ENCODE measurements at places on chromosomes 5 and 9.
A peak's percentile ranks its signal among the peaks of the same experiment; 100 is the strongest.

DNA sequence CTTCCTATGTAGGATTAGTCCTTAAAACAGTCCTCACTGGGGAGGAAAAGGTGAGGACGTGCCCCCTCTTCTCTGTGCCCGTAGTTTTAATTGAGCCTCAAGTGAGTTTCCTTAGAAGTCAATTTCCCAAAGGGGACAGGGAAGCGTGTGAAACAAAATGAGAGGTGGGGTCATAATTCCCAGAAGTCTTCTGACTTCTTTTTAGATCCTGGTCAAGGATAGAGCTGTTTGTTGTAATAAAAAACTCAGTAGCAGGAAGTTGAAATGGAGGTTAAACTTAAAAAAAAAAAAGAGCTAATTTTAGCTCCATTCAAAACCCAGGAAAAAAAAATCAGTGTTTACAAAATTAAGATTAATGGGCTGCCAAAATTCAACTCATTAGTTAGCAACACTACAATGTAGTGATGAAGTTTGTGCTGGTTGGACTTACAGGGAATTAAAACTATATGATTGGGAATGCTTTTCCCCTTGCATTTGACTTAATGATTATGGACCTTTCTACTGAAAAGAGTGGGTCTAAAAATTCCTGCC lies 158.3 kb upstream of the MEF2C start:
- no peak for DNase-seq

GRCh38 chr5:146034127-146034526 lies 71.2 kb downstream of the PLAC8L1 start:
- DNase-seq, result no peak

GRCh38 chr5:166102947-166103346 lies 2188.5 kb upstream of the WWC1 start:
- no peak for DNase-seq

- no peak for DNase-seq
Measured at GRCh38 chr9:129556491-129557191, 64.3 kb downstream of the C9orf50 start.

DNA sequence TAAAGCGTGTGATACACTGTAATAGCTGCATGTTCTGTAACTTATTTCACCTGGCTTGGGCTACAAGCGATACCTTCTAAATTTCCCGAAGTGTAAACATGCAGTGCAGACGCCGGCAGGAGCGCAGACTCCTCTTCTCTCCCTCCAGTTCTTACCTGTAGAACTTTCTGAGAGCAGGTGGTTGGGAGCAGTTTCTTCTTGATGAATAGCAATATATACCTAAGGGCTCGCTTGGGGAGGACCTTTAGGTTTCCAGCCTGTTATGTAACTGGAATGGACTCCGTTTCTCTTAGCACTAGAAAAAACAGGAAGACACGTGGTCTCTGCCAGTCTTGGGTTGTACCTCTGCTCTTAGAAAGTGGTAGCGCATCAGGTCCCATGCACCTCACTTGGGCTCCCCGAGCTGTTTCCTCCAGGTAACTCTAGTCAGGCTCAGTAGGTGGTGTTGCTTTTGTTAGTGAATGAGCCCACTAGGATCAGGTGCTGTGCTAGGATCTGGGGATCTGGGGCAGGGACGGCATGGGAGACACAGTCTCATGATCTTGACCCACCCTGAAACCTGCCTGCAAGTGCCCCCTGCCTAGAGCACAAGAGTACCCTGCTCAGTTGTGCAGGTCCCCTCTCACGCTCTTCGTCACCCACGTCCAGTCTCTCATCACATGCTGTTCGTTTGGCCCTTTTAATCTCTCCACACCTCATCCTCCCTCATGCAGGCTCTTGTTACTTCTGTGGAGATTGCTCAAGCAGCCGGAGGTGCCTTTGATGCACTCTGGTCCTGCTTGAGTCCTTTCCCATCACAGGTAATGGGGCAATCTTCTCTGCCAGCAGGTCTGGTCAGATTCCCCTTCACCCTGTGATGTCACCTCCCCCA lies 2.8 kb downstream of the TENT4A start:
- DNase-seq, result no peak

DNA sequence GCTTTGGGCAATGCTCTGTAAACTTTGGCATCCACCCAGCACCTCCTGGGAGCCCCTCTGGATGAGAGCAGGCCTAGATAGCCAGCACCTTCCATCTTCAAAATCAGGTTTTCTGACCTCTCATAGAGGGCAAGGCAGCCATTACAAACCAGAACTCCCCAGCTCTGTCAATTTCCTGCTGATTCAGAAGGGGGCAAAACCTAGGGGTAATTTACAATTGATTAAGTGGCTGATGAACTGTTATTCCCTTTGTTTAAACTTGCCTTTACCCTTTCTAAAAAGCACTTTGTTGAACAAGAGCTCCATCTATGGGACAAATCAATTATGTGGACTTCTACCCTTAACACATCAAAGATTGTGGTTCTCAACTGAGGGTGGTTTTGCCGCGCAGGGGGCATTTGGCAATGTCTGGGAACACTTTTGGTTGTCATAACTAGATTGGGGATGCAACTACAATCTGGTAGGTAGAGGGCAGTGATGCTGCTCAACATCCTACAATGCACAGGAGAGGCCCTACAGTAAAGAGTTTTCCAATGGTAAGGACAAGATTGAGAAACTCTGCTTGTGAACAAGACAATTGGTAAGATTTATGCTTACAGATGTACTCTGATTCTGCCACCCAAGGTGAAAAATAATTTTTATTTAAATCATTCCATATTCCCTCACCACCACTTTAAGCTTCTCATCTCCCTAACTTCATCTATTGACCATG lies 184.1 kb downstream of the MARCHF11 start:
- peak; percentile 60 for DNase-seq

DNA sequence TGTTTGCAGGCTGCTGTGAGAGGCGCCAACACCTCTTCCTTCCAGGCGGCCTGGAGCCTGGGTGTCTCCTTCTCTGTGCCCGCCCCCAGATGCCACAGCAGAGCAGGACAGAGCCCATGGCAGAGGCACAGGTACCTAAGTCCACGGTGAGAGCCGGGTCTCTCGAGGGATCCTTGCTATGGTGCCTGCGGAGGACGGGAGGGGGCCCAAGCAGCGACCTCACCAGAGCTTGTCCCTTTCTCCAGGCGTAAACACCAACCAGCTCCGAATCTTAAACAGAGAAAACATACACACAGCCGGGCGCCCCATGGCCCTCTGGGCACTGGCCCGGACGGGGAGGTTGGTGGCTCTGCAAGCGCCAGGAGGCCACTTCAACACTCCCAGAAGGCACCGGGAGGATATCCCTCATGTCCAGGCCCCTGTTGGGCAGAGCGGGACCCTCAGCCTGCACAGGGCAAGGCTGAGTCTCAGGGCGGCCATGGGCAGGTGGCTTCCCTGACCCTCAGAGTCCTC lies 11.8 kb downstream of the CCDC187 start:
- no peak for DNase-seq

DNA sequence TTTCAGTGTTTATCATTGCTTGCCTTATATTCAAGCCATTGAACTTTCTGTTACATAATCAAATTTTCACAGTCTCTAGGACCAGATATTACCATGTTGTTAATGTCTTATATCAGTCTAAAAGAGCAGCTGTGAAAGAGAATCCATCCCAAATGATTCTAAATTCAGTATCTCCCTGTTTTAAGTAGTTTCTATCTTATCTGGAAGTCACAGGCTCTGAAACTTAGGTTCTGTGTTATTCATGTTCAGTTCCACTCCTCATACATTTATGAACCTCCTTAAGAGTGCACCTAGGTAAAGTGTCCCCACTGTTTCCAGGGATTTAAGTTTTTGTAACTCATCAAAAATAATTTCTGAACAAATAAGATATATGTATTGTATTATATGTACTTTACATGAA lies 9.7 kb downstream of the LYRM7 start:
- DNase-seq, result no peak

DNA sequence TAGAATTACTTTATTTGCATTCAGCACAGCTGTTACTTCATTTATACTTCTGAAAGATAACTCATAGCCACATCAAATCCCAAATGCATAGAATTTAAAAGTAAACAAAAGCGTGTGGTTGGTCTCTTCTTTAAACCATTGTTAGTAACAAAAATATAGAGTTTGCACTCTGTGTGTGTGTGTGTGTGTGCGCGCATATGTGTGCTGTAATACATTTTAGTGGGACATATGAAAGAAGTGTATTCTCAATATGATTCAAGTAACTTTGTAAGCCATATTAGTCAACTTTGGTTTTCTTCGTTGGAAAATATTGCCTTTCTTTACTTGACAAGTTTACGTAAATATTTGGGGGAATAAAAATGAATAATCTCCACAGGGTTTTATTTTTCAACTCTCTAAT lies 106.1 kb upstream of the PRRC1 start:
- no peak for DNase-seq

DNA sequence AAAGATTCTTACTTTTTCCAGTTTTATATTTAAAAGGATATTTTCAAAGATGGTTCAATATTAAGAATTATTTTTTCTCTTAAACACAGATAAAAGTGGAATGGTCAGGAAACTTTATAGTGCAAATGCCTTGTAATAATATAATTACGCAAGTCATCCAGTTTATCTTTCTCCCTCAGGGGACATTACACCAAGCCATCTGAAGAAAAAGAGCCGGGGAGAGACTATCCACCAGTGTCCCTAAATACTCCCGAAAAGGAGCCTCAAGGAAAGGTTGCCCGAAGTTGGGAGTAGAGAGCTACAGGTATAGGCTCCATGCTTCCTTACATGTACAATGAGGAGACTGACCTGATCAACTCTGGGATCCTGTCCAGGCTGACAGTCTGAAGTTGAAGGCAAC lies 101.1 kb downstream of the SERINC5 start:
- DNase-seq, result no peak

- peak; percentile 72 for DNase-seq
Measured at GRCh38 chr5:153659039-153659736, 168.7 kb downstream of the GRIA1 start.

DNA sequence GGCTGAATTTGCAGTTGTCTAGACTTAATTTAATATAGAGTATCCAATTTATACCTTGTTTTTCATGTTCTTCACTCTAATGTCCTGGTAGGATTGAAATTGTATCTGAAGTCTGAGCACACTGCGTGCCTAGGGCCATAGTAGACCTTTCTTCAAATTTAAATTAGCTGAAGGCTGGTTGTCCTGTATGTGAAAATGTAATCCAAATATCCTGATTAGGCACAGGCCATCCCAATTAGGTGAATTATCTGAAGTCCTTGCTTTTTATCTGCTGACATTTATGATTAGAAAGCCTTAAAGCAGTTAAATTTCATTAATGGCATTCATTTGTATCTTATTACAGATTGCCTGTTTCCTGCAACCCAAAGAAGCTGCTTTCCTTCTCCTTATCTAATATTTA lies 20.4 kb downstream of the CDC26 start:
- no peak for DNase-seq

DNA sequence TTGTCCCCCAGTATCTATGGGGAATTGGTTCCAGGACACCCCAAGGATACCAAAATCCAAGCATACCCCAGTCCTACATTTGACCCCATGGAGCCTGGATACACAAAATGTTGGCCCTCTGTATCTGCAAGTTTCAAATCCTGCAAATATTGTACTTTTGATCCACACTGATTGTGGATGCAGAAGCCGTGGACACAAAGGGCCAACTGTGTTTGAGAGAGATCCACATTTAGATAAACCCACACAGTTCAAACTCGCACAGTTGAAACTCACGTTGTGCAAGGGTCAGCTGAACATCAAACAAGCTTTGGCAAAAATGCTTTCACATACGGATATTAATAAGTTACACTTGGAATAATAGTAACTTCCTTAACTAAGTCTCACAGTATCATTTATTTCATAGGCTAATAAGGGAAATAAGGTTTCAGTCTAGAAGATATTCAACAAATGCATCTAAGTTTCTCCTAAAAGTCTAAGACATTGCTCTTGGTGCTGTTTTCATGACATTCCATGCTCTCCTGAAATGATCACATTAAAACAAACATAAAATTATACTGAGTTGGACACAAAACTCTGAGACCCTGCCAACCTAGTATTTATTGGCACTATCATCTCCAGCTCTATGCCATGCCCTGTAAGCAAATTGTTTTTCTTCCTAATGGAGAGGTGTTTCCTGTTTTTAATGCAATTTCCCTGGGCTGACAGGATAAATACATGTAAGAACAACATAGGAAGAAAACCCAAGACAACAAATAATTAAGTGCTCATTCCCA lies 32.3 kb downstream of the ACTL7A start:
- DNase-seq, result no peak

- DNase-seq, result no peak
Measured at GRCh38 chr9:30482499-30482898, 1901.9 kb upstream of the ACO1 start.

DNA sequence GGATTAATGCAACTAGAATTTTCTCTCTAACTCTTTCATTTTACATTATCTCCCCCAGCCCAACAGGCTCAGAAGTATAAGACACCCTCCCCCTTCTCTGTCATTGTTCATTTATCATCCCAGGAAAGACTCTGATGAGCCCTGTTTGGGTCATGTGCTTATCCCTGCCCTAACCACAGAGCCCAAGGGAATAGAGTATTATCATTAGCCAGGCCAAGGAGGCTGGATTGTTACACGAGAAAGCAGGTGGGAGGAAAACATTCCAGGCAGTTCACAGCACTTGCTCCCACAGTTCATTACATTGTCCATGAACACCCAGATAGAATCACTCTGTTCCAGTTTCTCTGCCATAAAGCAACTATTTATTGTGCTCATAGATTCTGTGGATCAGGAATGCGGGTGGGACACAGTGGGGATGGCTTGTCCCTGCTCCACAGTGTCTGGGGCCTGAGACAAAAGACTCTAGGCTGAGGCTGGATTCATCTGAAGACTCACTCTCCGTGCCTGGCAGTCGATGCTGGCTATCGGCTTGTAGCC lies 59.5 kb upstream of the TMEM215 start:
- no peak for DNase-seq

GRCh38 chr9:8188723-8189407 lies 389.3 kb upstream of the DMAC1 start:
- DNase-seq, result no peak

- DNase-seq, result no peak
Measured at GRCh38 chr9:3900673-3901318, 375.0 kb upstream of the RFX3 start.

DNA sequence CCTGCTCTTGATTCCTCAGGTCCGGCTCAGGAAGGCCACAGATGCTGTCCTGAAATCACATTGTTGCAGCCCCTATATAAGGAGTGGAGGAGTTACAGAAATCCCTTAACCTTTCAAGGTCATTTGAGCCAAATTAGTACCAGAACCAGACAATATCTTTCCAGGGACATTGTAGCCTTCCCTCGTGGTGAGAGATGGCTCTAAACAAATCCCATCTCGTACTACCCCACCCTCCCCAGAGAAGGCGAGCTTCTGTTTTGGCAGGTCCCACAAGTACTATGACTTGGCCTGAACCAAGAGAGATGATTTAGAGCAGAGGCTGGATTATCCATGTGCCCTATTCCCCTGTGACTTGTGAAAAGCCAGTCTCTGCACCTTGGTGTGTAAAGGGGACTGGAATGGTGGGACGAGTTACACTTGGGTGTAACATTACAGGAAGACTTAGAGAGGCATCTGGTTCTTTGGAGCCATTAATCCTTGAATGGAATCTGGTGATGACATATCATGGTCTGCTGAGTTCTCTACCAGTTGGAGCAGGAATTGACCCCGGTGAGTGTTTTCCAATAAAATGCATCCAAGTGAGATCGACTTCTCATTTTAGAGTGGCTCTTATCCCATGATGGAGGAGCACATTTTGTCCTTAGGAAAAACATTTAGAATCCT lies at the start of gene FAM240B:
Gene FAM240B (minus strand): TSS at position 51 of the 663 bp plus-strand sequence. CDS start 16,134 bp downstream, outside the sequence.
- DNase-seq, result no peak

GRCh38 chr5:10745133-10745532 lies 15.9 kb downstream of the DAP start:
- DNase-seq, result peak; percentile 18

Data from AG08395 (cell line).